ENCODE measurements at places on chromosomes 12 and 14.

DNA sequence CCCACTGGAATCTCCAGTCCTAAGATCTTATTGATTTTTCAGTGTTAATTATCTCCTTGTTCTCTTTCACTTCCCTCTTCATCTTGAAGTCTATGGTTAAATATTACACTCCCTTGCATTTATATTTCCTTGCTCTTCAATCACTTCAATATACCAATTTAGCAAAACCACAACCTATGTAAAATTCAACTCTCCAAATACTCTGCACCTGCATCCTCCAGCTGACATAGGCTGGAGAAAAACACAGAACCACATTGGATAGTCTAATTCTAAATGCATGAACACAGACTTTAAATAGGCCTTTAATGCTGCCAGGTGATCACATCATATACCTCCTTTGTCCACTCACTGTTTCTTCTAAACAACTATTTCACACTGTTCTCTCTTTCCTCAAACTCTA, 253.8 kb upstream of the GARIN6 start:
- DNase-seq = no peak

DNA sequence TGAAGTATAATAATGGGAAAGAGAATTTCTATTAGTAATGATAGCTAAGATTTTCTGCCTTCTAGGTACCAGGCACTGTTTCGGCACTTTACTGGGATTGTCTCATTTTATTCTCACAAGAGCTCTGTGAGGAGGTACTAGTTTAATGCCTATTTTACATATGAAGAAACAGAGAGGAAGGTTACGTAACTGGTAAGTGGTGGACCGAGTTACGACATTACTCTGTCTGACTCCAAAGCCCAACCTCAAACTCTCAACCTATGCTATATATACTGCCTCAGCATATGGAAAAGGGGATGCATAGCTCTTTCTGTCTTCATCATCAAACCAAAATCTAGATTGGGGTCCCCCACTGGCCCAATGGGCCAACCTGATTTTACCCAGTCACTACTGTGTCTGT, 133.5 kb downstream of the KTN1 start:
- DNase-seq = no peak

- DNase-seq = no peak
These were observed 38.7 kb downstream of the PPHLN1 start for GRCh38 chr12:42364692-42365091.

DNA sequence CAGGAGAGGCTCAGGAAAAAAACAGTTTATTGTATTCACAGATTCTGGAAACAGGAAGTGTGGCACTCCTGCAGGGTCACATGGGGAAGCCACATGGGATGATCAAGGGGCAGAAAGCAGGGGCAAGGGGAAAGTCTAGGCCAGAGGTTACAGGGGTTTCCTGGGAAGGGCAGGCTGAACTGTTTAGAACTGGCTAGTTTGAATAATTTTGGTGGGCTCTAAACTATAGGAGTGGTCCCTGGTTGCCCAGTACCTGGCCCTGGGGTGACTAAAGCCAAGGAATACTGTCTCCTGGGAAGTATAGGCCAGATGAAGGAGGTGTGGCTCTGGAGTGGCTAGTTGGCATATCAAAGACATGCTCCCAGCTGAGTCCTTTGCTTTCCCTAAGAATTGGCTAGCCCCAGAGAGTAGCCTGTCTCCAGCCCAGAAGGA, 169.2 kb downstream of the SLC41A2 start:
- no peak for DNase-seq

- no peak for DNase-seq
These were observed 72.2 kb upstream of the RASSF3 start for GRCh38 chr12:64538121-64538520.

- no peak for DNase-seq
These were observed 292.4 kb upstream of the SEL1L start for GRCh38 chr14:81826081-81826480.

- DNase-seq = no peak
These were observed 1106.8 kb downstream of the AACS start for GRCh38 chr12:126171937-126172559.

DNA sequence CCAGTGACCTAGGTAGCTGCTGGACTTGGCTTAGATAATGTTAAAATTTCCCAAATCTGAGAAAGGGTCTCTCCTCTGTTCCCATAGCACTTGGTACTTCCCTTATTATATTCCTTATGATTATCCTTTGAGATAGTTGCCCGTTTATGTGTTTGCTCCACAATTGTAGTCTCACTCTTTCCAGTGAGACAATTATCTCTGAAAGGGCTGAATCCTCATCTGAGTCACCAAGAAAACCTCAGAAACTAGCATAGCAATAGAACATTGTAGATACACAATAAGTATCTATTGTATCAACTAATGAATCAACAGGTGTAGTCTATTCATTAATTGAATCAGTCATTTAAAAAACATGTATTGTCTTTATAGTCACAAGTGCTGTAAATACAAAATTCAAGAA, 119.1 kb upstream of the FAR2 start:
- no peak for DNase-seq

GRCh38 chr12:88251798-88252197, 109.7 kb downstream of the TMTC3 start:
- DNase-seq = no peak

DNA sequence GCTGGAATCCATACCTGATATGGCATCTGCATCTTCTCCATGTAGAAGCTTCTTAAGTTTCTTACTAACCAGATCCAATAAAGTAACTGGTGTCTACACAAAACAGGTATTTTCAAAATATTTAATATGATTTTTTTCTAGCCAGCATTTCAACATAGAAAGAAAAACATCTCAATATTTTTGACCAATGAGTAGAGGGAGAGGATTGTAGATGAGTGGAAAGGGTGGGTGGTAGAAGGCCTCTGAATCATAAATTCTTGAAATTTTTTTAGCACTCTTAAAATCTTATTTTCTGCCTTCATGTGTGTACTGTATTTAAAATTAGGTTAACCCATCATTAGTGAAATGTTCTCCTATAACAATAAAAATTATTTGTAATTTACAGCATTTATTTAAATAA, 18.0 kb downstream of the DEPDC4 start:
- no peak for DNase-seq

DNA sequence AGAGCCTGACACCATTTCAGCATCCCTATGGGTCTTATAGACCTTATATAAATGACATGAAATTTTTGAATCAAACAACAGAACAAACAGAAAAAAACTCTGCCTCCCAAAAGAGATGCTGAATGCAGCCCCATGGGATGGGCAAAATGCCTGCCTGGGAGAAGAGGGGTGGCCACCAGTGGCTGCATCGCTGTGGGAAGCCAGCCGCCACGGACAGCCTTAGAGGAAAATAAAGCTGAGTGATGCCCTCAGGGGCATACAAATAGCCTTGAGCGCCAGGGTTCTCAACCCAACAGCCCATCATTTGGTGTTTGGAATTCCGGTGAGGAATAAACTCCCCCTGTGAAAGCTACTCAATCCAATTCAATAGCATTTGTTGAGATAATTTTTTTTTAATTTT, 22.9 kb downstream of the SYNE3 start:
- DNase-seq = no peak

DNA sequence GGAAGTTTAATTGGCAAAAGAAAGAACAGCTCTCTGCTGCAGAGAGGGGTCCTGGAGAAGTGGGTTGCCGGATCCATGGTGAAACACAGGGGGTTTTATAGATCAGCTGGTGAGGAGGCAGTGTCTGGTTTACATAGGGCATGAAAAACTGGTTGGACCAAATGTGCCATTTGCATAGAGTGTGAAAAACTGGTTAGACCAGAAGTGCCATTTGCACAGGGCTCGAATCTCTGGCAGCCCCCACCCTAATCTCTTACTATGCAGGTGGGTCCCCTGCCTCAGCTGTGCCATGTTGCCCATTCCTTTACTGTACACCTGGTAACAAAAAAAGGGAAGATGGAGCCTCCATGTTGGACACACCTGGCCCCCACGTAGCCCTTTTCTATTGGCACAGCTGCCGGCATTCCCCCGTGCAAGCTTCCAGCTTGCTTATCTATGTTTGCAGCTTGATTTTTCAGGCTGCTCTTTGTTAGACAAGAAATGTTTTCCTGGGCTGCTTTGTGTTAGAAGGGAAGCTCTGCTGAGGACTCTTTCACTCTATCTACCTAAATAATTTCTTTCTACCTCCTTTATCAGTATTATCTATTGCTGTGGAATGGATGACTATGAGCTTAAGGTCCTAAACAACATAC, 61.1 kb upstream of the TMEM132D start:
- DNase-seq = no peak

DNA sequence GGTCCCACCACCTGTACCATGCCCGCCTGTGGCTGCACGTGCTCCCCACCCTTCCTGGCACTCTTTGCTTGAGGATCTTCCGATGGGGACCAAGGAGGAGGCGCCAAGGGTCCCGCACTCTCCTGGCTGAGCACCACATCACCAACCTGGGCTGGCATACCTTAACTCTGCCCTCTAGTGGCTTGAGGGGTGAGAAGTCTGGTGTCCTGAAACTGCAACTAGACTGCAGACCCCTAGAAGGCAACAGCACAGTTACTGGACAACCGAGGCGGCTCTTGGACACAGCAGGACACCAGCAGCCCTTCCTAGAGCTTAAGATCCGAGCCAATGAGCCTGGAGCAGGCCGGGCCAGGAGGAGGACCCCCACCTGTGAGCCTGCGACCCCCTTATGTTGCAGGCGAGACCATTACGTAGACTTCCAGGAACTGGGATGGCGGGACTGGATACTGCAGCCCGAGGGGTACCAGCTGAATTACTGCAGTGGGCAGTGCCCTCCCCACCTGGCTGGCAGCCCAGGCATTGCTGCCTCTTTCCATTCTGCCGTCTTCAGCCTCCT, 1.1 kb downstream of the INHBE start:
- DNase-seq = peak; percentile 77

DNA sequence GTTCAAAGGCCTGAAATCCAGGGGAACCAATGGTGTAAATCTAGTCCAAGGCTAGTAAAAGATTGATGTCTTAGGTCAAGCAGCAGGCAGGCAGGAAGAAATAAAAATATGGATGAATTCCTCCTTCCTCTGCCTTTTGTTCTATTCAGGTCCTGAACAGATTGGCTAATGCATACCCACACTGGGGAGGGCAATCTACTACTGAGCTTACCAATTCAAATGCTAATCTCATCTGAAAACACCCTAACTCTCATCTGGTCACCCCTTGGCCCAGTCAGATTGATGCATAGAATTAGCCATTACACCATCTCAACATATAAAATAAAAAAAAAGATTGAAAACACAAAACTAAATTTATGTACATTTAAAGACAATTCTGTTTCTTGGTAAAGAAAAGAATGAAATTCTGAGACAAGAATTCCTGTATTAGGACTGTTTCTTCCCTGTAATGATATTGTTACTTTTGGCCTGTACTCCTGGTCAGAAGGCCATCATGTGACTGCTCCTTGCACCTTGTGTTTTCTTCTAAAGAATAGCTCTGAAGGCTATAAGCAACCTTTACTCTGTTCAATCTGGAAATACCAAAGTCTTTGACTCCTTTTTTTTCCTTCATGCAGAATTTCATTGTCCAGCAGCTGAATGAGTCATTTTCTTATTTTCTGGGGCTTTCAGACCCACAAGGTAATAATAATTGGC, 19.9 kb downstream of the CLEC6A start:
- DNase-seq = no peak

DNA sequence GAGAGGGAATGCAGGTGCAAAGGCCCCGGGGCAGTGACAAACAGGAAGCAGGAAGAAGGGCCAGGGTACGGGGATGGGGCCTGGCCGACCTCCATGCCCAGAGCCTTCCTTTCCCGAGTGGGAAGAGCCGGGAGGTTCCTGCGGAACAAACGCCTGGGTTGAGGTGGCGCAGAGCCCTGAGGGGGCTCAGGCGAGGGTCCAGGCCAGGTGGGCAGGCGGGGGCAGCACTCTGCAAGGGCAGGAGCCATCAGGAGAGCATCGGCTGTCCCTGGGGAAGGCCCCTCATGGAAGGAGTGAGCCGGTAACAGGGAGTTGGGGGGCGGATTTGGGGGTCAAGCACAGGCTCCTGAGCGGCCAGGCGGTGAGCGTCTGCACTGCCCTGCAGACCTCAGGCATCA, 18.1 kb upstream of the FBRSL1 start:
- DNase-seq = no peak

GRCh38 chr12:113052326-113052725, 4.2 kb upstream of the DTX1 start:
- DNase-seq = no peak

DNA sequence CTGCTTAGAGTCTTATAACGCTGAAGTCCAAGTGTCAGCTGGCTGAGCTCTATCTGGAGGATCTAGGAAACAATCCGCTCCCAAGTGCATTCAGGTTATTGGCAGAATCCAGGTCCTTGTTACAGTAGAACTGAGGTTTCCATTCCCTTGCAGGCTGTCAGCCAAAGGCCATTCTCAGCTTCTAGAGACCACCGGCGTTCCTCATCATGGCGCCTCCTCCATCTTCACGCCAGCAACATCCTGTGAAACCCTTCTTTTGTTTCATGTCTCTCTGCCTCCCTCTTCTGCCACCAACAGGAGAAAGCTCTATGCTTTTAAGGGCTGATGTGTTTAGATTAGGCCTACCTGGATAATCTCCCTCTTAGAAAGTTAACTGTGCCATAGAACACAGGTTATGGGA, 133.0 kb upstream of the RASSF8 start:
- no peak for DNase-seq

DNA sequence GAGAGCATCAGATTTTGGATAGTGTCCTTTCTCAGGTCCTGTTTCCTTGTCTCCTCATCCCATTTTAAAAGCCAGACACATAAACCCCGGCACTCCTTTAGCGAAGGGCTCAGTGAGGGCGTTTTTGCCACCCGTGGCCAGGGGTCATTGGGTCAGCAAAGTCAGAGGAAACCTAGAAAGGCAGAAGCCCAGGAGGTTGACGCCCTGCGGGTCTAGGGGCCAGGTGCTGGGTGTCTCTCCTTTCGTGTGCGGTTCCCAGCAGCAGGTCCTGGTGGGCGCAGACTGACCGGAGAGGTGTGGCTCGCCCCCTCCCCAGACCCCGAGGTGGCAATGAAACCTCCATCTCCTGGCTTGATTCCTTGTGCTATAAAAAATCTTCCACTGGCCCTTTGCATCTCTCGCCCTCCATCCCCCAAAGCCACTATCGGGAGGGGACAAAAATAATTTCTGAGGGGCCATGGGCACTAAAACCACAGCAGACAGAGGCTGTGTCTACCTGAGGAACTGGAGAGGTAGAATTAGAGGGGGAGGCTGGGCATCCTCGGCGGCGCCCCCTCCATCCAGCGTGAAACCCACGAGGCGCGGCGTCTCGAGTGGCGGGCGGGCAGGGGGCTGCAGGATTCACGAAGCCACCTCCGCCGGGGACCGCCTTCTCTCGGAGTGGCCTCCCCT, 858 bp upstream of the FRMD6 start:
- DNase-seq = no peak

- DNase-seq = peak; percentile 87
These were observed 108.5 kb downstream of the ARF6 start for GRCh38 chr14:50001151-50001998.

DNA sequence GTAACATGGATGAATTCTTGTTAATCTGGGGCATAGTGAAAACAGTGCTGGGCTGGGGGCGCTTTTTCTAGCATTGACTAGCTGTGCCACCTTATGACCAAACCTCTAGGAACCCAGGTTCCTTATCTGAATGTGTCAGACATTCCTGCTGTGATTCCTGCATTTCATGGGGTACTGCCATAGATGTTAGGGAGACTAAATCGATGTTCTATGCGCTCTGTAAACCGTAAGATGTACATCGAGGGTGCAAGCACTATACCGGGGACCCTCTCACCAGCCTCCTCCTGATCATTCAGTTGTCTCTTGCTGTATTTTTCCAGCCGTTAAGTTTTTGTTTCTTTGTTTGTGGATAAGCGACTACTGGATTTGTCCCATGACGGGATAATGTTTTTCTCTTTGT, 170.9 kb upstream of the PARP11 start:
- DNase-seq = no peak

- no peak for DNase-seq
These were observed 884.2 kb downstream of the FLRT2 start for GRCh38 chr14:86414146-86414545.

- peak; percentile 50 for DNase-seq
These were observed 122.9 kb upstream of the TMEM132D start for GRCh38 chr12:130026608-130027176.
